ENCODE measurements at places on chromosomes 4 and X.
A peak's percentile ranks its signal among the peaks of the same experiment; 100 is the strongest.

- no peak for DNase-seq
Measured at GRCh38 chr4:179415037-179415846, 1973.0 kb upstream of the AGA start.

DNA sequence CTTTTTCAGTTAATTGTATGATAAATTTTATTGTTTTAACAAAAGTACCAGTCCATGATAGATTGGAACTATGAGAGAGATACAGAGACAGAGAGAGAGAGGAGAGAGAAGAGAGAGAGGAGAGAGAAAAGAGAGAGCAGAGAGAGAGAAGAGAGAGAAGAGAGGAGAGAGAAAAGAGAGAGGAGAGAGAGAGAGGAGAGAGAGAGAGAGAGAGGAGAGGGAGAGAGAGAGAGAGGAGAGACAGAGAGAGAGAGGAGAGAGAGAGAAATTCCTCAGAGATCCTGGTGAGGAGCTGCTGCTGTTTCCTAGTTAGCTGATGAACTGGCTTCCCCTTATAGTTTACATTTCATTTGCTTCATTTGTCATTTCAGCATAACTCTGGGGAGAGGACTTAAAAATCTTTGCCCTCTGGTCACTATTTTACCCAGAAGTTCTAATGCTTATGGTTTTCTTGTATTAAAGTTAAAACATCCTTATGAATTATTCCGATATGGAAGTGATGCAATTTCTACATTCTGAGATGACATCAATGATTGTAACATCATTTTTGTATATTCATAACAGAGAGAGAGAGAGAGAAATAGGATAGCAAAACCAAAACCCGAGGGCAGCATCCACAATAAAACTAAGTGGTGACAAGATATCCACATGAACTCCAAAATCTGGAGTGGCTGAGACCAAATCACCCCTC is 10.8 kb downstream of the CTAG1A start:
- DNase-seq = no peak

DNA sequence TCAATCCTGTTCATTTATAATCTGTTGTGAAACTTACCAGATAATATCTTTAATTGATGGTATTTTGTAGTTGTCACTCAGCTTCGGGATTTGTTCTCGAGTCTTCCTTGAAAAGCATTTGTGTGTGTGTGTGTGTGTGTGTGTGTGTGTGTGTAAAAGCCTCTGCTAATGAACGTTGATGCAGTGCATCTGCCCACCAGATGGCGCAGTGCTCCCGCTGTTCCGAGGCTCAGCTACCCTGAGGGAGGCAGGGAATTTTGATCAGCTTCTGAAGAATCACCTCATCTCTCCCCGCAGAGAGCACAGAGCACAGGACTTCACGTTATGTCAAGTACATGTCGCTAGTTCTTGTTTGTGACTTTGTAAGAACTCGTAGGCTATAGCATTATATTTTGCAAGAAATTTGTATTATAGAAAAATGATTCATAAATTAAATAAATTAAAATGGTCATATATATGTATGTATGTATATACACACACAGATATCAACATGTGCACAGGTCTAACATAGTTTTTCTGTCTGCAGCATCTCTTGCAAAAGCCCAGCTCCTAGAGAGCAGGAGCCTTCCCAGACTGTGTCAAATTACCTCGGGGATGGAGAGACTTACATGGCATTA is 316.7 kb upstream of the IGFBP7 start:
- DNase-seq = peak; percentile 61

GRCh38 chrX:16212436-16212835 is 45.2 kb downstream of the MAGEB17 start:
- no peak for DNase-seq

All from NCI-H1105 treated with DMSO at 0.1 percent for 48 hours (cell line).